ENCODE measurements at places on chromosomes 5 and 9.
A peak's percentile ranks its signal among the peaks of the same experiment; 100 is the strongest.

DNA sequence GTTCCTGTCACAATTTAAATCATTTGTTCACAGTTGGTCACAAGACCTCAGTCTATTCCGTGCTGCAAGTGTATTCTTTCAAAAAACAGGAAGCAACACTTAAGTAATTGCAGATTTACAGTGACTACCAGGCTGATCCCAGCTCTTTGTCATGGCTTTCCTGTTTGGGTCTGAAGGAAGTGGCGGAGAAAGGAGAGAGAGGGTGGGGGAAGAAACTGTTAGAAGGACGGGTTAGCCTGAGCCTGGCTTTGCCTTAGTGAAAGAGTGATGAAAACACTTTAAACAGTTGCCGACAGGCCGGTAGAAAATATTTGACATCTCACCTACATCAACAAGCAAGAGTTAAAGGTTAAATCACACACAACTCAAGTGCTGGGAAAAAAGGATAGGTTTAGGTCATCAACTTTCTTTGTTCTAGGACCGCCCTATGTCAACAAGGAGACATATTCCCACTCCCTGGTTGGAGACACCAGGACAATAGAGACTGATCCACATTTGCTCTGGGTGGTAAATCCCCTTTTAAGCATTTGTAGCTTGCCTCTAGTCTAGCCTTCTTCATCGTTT is 102.2 kb upstream of the DAB2 start:
- no peak for DNase-seq

DNA sequence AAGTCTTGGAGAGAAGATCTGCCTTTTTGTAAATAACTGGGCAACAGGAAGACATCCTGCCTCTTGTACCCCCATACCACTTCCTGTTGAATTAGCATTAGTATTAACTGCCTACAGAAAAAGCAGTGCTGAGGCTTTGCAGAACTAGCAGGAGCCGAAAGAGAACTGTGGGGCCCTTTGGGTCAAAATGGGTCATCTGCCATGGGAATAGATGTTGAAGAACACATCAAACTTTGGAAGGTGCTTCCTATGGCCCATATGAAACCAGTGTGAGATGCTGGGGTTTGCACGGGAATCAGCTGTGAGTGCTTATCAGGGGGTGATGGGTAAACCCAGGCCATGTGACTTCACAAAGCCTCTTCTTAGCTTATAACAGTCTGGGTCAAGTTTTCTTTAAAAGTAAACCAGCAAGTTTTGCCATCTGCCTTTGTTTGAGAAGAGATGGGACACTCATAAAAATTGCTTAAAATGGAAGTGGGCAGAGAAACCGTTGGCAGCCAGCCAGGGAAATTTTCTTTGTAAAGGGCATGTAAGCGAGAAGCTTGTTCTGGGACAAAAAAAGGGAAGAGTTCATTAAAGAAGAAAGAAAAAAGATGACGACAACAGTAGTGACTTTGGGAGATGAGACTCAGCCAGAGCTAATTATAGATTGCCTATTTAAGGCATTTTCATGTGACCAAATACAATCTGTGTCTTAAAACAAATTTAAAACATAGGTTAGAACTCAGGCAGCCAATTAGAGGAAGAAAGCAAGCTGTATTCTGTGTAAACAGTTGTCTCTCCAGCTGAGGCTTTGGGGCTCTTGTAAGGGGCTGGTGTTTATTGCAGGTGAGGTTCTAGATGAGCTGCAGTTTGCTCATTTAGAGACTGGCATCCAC is 4.4 kb downstream of the SLC25A25 start:
- peak; percentile 64 for DNase-seq

DNA sequence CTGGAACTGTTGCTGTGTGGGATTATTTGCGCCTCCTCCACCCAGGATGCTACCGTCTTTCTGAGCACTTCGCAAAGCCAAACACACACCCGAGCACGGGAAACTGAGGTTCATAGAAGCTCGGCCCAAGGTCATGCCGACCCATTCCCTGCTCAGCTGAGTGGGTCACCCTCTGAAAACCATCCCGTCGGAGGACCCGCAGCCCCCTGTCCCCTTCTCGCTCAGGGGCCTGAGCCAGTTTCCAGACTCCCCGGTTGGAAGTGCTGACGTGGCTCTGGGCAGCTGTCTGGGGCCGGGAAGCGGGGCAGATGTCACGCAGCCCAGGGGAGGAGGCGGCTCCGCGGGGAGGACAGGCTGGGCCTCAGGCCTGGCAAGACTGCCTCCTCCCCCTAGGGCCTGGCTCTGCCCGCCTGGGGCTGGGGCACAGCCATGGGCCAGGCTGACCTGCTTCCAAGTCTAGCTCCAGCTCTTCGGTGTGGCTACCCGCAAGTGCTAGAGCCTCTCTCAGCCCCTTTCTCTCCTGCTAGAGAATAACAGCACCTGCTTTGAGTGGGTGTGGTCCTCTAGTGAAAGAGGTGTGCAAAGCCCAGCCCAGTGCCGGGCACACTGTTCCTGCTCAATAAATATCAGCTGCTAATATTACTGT is 9.9 kb upstream of the CXXC5 start:
- peak; percentile 77 for DNase-seq

DNA sequence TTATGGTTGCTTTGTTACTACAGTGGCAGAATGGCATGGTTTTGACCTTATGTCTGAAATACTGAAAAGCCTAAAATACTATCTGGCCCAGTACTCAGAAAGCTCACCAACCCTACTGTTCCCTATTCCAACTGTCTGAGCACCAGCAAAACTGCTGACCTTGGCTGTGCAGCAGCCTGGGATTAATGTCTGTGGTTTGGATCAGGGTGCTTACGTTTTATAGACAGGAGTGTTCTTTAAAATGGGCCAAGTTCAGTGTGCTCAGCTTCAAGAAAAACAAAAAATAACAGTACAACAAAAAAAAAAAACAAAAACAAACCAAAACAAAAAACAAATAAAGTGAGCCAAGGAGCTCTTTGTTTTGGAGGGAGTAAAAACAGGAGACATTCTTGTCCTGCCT is 36.4 kb downstream of the SLC28A3 start:
- DNase-seq = no peak

GRCh38 chr9:468766-469426 is 254.2 kb downstream of the DOCK8 start:
- no peak for DNase-seq

Data from GM06990 (cell line).